ENCODE measurements at places on chromosomes 7 and 10.

DNA sequence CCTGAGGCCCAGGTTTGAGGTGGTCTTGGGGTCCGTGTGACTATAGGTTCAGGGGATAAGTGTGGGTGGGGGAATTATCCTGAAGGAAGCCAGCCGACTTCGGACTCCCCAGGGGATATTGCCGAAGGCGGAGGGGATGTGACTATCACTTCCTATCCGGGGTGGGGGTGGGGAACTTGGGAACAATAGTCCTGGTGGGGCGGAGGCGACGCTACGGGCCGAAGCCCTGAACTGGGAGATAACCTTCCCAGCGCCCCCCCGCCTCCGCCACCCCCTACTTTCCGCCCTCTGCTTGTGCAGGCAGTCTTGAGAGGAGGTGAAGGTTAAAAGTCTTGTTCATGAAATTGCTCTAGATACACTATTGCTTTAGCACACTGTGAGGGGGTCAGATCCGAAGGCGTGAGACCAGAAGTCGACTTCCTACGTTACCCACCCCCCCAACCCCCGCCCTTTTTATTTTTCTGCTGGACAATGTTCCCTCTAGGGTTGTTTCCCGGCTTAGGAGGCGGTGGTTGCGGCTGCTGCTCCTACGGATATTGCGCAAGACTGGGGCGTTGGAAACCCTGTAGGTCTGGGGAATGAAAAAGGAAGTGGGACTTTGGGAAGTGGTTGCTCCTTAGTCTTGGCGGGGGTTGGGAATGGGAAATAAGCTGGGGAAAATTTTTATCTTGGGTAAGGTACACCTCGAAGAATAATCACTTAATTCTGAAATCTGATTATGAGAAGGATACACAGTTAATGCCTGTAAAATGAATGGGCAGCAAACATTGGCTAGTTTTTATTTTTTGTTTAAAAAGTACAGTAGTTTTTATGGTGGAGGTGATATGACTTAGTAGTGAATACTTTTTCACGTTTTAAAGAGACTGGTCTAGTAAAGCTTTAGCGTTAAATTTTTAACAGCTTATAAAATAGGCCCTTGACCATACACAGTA, 1.5 kb downstream of the PTPN12 start:
- DNase-seq = no peak

DNA sequence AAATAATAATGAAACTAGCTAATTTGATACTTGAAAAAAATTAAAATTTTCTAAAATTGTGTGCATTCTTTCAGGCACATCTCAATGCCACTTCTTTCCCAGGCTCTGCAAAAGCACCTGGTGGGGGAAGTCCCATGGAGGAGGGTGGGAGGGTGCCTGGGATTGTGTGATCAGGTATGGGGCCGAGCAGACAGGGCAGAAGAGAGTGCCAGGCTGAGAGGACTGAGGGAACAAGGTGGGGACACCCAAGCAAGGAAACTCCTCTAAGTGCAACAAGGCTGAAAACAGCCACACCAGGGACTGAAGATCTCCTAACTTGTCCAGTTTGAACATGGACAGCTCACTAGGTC, 13.8 kb downstream of the PARP12 start:
- DNase-seq = no peak

GRCh38 chr10:72386916-72387586, 32.3 kb upstream of the DNAJB12 start:
- no peak for DNase-seq

DNA sequence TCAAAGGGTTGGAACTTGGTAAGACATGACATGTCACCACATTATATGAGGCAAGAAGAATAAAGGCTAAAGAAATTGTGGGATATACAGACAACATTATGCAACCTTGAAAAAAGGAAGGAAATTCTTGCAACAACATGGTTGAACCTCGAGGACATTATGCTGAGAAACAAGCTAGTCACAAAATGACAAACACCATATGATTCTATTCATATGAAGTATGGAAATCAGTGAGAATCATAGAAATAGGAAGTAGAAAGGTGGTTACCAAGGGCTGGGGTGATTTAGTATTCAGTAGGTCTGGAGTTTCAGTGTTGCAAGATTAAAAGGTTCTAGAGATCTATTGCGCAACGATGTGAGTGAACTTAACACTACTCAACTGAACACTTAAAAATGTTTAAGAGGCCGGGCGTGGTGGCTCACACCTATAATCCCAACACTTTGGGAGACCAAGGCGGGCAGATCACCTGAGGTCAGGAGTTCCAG, 126.9 kb upstream of the TBX20 start:
- DNase-seq = no peak

DNA sequence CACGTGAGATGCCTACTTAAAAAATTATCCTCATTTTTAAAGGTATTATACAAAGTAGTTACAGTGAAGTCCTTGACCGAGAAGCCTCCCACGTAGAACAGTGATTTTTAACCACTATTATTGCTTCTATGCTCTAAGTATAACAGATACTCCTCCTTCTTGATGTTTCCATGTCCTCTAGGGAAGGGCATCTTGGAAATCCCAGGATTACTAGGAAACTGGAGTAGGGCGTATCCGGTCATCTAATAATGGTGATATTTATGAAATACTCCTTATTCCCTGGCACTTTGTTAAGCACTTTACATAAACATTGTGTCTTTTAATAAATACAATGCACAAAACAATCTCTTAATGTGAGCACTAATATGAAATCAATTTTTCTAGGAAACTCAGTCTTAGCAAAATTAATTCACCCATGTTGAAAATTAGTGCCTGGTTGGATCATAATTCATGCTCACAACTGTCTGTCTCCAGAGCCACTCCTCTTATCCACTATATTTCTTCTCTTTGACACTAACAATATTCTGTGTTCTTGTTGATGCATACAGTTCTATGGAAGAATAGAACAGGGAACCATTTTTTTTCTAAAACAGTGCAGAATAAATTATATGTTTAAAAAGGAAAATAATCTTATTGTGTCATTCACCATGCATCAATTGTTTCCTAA, 128.6 kb upstream of the SEMA3E start:
- DNase-seq = no peak

DNA sequence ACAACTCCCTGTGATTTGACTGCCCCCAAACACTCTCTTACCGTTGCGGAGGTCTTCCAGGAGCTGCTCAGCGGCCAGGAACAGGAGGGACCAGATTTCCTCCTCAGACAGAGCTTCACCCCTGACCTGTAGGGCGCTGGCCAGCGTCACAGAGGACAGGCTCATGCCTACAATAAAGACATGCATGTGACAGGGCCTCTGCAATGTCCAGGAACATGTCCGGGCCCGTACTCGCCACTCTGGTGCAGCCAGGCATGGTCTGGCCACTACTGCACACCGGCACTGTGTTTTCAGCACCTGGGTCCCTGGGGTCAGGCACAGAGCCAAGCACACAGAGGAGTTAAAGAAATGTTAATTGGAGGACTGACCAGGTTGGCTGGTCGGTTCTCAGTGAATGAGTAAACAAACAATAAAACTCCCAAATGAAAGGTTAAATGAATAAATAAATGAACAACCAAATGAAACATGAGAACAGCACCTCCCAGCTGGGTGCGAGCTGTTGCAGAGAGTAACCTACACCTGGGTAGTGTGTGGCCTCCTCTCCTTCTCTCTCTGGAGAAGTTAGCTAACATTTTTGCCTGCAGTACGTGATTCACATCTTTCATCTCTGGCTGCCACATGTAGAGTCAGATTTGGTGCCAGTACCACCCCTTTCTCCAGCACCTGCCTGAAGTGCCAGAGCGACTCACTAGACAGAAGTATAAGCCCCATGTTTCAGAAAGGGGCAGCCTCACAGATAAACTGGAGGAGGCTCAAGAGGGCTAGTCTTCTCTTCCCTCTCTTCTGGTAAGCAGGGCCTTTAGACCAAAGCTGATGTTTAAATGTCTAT, 22.8 kb downstream of the FRMPD2 start:
- DNase-seq = no peak

GRCh38 chr10:125155101-125155500, 5.3 kb downstream of the CTBP2 start:
- DNase-seq = no peak

DNA sequence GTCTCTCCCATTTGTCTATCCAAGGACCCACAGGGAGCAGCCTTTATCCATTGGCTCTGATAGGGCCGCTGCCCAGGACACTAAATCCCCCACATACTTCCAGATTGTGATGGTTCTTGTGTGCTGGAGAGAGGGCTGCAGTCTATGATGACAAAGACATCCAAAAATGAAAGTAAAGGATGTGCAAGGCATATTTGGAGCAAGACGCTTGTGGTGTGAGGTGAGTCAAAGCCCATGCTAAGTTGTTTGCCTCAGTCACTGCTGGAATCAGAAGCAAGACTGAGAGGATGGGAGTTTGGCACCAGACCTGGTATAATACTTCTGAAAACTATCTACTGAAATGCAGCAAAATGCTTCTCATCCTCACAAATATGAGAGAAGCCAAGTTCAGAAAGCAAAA, 22.7 kb downstream of the ZNF22 start:
- DNase-seq = no peak

DNA sequence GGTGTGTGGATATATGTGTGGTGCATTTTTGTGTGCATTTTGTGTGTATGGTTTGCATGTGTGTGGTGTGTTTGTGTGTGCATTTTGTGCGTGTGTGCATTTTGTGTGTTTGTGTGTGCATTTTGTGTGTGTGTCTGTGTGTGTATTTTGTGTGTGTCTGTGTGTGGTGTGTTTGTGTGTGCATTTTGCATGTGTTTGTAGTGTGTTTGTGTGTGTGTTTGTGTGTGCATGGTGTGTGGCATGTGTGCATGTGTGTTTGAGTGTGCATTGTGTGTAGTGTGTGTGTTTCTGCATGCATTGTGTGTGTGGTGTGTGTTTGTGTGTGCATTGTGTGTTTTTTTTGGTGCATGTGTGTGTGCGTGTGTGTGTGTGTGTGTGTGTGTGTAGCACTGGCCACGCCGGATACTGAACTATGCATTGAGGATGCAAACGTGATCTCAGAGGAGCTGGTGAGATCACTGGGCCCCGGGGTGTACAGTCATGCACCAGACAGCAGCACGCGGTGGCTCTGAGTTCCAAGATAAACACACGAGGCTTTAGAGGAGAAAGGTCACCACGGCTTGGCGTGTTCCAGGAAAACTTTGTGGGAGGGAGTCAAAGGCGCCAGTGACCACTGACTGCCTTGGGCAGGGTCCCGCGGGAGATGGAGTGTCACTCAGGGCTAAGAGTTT, 106.6 kb upstream of the SHH start:
- DNase-seq = no peak

DNA sequence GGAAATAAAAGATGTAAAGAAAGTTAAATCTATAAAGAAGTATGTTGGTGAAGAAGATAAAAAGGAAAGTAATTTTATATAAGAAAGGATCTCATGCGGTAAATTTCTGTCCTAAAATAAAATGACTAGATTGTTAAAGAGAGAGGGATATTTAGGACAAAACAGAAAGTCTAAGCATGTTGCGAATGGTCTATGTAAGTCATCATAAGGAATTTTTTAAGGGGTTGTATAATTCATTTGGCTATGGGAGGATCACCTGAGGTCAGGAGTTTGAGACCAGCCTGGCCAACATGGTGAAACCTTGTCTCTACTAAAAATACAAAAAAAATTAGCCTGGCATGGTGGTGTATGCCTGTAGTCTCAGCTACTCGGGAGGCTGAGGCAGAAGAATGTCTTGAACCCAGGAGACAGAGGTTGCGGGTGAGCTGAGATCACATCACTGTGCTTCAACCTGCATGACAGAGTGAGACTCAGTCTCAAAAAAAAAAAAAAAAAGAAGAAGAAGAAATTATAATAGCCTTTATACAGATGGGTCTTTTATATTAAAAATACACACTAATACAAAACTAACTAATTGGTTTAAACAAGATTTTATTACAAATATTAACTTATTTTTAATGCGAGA, 294.3 kb downstream of the MAGI2 start:
- DNase-seq = no peak

GRCh38 chr10:103535595-103535994, 42.1 kb downstream of the NEURL1 start:
- DNase-seq = no peak

DNA sequence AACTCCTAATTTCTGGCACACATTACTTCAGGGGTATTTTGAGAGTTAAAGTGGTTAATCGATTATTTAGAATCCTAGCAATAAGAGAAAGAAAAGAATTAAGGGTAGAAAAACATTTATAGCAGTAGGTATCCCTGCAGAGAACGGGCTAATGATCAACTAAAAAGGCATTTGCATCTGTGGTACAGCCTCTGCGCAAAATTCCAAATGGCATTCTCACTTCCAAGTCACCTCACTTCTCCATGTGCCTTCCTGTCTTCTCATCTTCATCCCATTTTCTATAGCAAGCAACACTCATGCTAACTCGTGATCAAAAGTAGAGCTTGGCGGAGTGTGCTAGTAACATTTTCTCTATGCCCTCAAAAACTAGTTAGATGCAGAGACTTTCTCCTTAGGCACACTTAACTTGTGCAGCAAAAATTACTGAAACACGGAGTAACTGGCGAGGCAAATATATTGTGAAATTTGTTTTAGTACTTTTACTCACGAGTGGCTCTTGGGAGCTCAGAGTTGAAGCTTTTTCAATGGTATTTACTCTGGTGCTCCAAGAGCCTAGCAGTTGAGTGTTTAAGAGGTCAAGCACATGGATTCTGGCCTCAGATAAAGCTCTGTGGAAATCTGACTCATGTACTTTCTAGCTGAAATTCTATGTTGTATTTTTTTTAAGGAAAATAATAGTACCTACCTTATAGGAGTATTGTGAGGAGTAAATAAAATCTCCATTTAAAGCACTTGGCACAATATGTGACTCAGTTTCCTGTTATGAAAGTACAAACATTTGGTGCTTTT, 65.1 kb downstream of the MET start:
- no peak for DNase-seq

GRCh38 chr7:23347033-23347681, 48.0 kb downstream of the MALSU1 start:
- no peak for DNase-seq

DNA sequence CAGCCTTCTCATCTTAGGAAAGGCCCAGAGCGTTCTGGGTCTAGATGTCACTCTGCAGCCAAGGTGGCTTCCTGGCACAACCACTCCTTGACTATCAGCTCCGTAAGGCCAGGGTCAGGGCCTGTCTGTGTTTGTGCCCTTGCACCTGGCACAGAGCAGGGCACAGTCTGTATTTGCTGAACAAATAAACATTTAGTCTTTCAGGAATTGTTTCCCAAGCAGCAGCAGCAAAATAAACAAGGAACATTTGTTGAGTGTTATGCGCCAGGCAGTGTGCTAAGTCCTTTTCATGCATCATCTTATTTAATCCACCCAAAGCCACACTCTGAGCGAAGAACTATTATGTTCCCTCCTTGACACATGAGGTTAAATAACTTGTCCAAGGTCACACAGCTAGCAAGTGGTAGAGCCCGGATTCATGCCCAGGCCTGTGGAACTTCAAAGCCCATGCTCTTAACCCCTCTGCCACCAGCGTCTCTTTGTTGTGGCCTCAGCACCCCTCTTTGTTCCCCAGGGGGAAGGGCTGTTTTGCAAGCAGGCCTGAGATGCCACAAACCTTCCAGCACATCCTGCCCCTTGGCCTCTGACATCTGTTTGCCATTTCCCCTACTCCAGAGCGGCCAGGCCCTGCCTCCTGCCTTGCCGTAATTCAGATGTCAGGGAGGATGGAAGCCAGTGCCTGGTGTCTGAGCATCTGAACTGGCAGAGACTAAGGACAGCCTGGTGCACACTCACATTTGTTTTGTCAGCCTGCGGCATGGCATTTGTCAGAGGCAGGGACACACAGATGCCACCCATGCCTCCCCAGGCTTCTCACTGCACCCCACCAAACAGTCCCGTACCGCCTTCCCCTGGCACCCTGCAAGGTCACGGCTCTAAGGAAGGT, 325.8 kb upstream of the ZMIZ1 start:
- DNase-seq = no peak

Data from activated T-helper 1 cell treated with Interleukin-2 at 50 U/mL for 16 hours (primary cell).